ENCODE measurements at places on chromosomes 7 and 10. TPM values are rescaled to one million over a fixed set of nuclear protein-coding genes. Genes with fewer than 3 reads are reported as not detected.

GRCh38 chr7:136228171-136228570 is 251.0 kb upstream of the MTPN start:
- peak; percentile 76 for DNase-seq

DNA sequence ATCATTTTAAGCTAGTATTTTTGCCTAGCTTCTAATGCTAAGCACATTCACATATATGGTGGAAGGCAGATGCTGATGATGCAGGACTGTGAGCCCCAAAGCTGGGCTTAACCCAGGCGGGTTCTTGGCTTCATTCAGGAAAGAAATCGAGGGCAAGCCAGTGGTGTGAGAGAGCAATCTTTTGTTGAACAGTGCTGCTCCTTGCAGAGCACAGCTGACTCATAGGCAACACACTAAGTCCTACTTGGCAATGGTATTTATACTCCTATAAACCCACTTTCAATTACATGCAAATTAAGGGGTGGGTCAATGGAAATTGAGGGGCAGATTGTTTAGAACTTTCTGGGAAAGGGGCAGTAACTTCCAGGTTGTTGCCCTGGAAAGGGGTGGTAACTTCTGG is 42.0 kb upstream of the CELF2 start:
- DNase-seq: no peak

DNA sequence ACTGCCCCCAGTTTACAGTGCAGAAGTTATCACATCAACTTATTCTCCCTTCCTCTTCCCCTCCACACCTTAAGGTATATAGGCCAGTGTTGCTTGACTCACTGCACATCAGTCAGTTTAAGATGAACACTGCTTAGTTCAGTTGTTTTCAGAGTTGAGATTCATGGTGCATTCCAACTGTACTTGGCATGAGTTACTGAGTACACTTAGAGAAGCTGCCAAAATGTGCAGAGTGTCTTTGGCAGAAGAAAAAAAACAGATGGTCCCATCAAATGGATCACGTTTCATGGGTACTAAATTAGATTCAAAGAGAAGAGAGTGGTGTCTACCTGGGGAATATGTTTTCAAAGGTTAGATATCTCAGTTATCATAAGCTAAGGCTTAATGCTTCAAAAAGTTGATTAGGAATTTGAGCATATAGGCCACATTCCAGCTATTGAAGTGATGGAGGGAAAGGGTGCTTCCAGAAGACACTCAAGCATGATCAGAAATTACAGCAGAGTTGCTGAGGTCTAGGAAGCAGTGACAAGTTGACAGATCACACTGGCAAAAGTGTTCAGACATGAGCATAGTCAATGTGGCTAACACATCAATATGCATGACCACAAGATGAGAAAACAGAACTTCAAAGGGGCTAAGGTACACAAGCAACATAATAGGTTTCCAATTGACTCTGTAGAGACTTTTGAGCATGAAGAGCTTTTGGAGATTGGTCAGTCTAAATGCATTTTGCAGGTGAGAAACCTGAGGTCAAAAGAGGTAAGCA is 579.2 kb upstream of the CELF2 start:
- DNase-seq: no peak

DNA sequence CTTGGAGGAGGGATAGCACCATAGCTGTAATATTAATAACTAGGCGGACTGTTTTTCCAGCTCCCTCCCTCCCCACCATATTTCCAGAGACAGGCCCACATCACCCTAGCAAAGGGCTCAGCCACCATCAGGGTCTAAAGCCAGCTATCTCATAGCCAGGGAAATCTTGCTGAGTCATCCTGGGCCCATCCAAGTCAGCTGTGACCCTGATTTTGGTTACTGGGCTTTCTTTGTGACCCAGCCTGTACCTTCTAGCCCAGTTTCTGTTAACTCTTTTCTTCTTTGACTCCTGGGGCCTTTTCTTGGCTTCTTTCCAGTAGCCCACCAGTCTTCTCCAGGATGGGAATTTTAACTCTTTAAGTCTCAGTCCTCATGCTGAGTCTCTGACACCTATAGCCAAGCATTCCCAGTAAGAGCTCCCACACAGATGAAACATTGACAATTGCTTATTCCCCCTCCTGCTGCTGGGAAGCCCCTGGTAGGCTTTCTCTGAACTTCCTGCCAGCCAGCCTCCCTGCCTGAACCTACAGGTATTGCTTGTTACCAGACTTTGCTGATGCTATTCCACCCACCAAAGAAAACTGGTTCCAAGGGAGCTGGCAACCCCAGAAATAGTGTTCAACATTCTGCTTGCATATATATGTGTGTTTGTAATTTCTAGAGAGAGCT is 34.8 kb upstream of the ADO start:
- DNase-seq: no peak

GRCh38 chr10:110481919-110482318 is 15.8 kb upstream of the DUSP5 start:
- DNase-seq: no peak

DNA sequence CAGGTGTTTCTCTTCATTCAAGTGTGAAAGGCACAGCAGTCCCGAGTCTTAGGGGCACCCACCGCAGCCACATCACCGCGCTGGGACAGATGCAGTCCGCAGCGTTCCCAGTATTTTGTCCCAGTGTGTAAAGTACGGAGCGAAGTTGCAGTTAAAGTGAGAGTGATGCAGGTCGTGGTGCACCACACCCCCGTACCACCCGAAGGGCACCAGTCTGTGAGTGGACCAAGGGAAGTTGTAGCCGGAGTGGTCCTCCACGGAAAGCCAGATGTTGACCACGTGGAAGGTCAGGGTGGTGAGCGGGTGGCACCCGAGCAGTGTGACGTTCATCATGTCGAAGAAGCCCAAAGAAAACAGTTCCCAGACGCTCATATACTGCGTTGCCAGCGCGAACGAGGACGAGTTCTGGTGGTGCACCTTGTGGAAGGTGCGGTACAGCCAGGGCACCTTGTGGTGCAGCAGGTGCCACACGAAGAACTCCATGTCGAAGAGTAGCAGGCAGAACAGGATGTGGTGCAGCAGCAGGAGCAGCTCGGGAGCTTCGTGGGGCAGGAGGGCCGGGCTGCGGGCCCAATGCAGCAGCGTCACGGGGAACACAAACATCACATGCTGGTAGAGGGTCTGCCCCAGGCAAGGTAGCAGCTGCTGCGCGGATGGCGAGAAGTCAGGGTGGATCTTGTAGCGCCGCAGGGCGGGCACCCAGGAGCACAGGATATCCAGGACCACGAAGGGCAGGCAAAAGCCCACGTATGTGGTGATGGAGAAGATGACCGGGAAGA is 526 bp downstream of the CH25H start:
- DNase-seq: no peak

DNA sequence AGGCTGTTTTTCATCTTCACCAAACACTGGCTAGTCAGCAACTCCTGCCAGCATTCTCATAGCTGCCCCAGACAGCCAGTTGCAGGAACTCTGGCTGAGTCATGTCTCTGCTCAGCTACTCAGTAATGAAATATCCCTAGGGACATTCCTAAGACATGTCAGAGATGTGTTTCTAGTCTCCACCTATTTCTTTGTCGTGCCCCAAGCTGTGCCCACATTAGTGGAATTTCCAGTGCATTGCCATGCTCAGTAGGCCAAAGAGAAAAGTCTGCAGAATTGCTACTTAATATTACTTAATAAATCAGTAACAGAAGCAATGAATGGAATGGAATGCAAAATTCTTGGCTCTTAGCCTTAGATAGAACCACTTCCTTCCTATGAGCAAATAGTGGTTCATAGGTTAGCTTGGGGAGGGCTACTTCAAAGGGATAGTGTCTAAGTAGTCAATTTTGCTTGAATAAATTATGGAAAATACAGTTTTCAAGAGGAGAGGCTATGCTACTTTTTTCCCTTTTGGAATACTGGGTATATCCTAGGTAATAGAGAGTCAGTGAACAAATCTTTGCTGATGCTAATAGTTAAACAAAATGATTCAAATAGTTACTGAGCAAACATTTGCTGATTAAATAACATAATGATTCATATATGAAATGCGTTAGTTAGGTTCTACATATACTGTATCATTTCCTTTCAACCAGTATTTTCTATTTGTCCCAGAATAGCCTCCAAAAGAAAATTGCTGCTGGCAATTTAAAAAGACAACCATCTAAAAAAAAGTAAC is 23.6 kb upstream of the SEMA3C start:
- no peak for DNase-seq

DNA sequence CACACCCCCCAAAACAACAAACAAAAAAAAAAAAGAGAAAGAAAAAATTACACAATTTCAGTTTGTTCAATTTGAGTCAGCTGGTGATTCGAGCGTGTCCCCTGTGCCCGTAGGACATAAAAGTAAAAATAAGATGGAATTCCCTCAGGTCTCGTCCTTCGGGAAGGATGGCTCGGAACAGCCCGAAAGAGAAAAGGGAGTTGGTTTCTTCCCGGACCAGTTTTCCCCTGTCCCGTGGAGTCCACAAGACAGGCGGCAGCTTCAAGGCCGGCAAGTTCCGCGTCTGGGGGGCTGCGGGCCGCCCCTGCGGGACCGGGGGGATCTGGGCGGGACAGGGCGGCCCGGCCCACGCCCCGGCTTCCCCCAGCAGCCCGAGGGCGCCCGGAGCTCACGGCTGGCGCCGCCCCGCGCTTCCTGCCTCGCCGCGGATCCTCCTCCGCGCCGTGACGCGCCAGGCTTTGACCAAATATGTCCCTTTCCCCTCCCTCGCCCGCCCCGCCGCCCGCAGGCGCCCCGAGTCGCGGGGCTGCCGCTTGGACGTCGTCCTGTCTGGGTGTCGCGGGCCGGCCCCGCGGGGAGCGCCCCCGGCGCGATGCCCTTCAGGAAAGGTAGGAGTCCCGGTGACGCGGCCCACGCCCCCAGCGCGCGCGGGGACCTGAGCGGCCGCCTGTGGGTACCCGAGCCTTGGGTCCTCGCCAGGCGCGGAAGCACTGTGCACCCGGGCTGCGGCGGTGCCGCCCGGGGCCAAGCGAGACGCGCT is 55.8 kb downstream of the RBM17 start:
- peak; percentile 83 for DNase-seq

- no peak for DNase-seq
Measured at GRCh38 chr10:121947343-121948330, 19.8 kb upstream of the ATE1 start.

DNA sequence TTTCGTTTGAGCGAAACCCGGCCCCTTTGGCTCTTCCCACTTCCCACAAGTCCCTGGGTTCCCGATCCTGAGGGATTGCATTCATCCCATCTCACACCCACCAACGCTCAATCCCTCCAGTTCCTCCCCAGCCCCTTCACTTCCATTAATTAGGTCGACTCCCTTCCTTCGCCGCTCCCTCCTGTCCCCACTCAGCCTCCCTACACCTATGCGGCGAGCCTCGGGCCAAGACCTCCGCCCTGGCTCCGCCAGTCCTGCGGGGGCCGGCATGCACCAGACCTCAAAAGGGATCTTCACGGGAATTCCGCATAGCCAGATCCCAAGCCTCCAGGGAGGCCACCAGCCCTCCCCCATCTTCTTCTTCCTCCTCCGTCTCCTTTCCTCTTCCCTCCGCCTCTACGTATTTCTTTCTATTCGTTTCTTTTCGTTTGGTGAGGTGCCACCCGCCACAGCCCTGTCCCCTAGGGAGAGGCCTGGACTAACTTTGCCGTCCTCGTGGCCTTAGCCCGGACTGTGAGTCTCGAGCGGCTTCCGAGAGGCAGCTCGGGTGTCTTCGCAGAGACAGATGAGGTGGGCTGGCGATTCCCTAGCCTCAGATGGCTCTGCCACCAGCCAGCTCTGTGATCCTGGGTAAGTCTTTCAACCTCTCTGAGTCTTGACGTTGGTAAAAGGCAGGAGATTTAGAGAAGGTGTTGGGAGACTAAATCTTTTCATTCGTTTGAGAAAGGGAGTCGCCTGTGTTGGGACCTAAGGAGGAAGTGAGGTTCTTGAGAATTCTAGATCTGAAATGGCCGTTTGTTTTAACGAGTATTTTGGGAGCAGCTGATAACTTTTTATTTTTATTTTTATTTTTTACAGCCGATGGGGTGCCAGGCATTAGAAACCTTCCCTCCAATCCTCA is 8.1 kb upstream of the LBX1 start:
- DNase-seq: no peak

- DNase-seq: no peak
Measured at GRCh38 chr10:6513476-6513875, 66.6 kb downstream of the PRKCQ start.

DNA sequence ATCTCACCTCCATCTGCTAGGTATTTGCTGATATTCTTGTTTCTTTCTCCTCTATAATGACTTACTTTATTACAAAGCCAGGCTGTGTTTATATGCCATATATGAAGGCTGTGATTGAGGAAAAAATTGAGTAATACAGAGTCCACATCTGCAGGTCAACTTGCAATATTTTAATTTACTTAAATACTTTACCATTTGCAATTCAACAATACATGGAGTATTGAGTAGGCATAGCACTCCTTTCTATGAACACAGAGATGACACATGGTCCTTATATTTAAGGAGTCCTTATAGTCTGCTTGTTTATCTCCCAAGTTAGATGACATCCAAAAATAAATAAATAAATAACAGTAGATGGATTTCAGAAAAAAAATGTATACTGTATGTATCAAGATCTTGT is 96.4 kb downstream of the LRRC18 start:
- no peak for DNase-seq

DNA sequence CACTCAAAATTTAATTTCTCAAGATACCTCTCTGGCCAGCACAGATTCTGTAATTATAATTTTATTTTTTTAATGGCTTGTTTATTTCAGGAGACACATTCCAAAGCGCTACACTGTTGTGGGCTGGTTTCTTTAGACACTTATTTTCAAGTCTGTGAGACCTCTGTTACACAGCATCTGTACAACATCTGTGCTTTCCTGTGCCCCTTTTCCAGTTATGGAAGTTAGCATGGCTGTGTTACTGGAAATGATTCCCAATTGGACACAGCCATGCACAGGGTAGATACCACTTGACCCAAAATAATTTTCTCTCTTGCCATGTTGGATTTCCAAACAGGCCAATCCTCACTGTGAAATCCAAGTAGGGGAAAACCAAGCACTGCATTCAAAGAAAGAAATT is 172.3 kb upstream of the ADCY1 start:
- no peak for DNase-seq

DNA sequence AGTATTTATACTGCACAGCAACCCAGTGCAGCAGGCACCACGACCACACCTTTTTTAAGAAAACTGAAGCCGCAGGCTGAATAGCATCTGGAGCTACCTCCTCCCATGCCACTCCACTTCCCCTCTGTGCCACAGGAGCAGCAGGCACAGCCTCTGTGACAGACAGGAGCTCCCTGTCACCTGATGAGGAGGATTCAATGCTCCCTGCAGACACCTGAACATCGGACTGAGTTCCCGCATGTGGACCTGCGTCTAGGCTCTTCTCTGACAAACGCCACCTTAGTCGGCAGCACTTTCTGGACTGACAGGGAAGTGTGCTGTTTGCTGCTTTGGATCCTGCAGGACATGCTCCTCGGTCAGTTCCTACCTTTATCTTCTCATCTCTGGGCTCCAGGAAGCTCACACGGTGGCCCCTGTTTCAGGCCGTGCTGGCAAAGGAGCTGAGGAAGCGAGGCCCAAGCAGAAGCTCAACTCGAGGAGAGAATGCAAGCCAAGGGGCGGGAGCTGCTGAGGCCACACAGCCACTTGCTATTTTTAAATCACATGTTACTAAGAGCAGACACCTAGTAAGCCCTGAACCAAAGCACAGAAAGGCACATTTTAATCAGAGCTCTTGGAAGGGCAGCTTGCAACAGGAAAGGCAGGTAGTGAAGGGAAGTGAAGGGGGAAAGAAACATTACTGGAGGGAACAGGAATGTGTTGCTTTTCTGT is 56.6 kb downstream of the VOPP1 start:
- DNase-seq: no peak

Gene NPY4R
- polyA plus RNA-seq: 0.42 TPM

Gene ACHE
- 2.5 TPM for polyA plus RNA-seq

Gene VPS37D
- polyA plus RNA-seq: 10.1 TPM

Gene GSTO2
- polyA plus RNA-seq: 33.6 TPM

Gene LRIT1
- polyA plus RNA-seq: not detected

Gene TLL2
- 0.26 TPM for polyA plus RNA-seq

Gene RBP3
- 0.07 TPM for polyA plus RNA-seq

Data from left lung (tissue), 14 donors.